ENCODE measurements at places on chromosomes 6 and 20. TPM values are rescaled to one million over a fixed set of nuclear protein-coding genes. Genes with fewer than 3 reads are reported as not detected.

The RSPO3 gene
- 7.3 TPM for total RNA-seq

The TRIM38 gene
- total RNA-seq, result 3.9 TPM

The MYB gene
- total RNA-seq, result not detected

The RWDD2A gene
- 4.3 TPM for total RNA-seq

The PNPLA1 gene
- total RNA-seq, result not detected

The PPIL6 gene
- 3.1 TPM for total RNA-seq

The SLC17A1 gene
- total RNA-seq, result not detected

The ZNF341 gene
- 0.78 TPM for total RNA-seq

The LKAAEAR1 gene
- 3.9 TPM for total RNA-seq

- no peak overlapping the region for H3K4me3 ChIP-seq
- peaks cover 11% of the 10 kb centered on the region for H3K4me1 ChIP-seq
- H3K27ac ChIP-seq, result no peak overlapping the region
These were observed 168.1 kb upstream of the SCGN start for GRCh38 chr6:25483943-25484342.

- H3K36me3 ChIP-seq, result no peaks in the 10 kb centered on the region
- H3K27me3 ChIP-seq, result no peaks in the 10 kb centered on the region
- no peak overlapping the region for H3K4me3 ChIP-seq
- H3K27ac ChIP-seq, result no peak overlapping the region
These were observed 230.7 kb upstream of the MARCKS start for GRCh38 chr6:113626475-113626874.

DNA sequence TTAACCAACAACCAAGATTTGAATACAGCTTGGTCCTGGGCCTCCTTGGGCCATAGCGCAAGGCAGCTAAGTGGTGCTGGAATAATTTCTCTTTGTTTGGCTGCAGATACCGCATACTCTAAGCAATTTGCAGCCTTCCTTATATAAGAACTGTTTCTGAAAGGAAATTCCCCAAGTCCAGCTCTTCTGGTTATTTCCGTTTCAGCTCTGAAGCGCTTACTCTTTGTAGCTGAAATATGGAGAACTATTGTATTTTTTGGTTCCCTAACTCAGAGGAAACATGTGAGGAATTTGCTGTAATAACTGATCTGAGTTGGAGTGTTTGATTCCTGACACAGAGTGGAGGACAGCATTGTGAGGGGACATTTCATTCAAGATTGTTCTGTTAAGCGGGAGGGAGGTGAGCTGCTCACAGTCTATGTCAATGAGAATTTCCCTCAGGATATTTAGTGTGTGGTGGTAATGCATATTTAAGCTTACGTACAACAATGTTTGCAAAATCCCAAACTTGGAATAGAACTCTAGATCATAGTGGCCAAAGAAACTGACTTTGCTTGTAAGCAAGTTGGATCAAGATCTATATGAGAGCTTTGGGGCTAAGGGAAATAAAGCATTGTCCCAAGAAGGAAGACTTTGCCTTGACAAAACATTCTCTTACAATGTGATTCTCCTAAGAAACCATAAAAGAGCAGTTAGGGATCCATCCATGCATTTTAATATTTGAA lies 576.6 kb upstream of the FLRT3 start:
- no peak overlapping the region for H3K27ac ChIP-seq
- H3K4me3 ChIP-seq, result no peak overlapping the region
- no peak for DNase-seq
- no peaks in the 10 kb centered on the region for H3K4me1 ChIP-seq

- no peak overlapping the region for H3K27ac ChIP-seq
- DNase-seq, result peak; percentile 34
- H3K27me3 ChIP-seq, result no peaks in the 10 kb centered on the region
These were observed 6.5 kb upstream of the BCAS4 start for GRCh38 chr20:50788045-50788991.

DNA sequence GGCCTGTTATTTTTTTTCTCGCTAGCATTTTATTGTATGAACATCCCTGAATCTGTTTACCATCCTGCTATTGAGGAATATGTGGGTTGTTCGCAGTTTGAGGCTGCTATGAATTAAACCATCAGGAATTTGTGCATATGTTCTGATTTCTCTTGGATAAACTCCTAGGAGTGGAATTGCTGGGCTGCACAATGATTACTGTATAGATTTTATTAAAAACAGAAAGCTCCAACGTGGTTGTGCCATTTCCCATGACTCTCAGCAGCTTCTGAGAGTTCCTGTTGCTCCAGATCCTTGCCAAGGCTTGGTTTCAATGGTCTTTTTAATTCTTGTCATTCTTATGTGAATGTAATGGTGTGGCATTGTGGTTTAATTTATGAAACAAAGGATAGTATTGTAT lies 75.1 kb downstream of the EDN3 start:
- no peaks in the 10 kb centered on the region for H3K36me3 ChIP-seq
- no peak overlapping the region for H3K27ac ChIP-seq
- no peaks in the 10 kb centered on the region for H3K4me1 ChIP-seq
- no peaks in the 10 kb centered on the region for H3K27me3 ChIP-seq
- no peak overlapping the region for H3K4me3 ChIP-seq

- no peak overlapping the region for H3K27ac ChIP-seq
- H3K4me3 ChIP-seq, result no peak overlapping the region
- no peak for DNase-seq
- H3K27me3 ChIP-seq, result no peaks in the 10 kb centered on the region
- no peaks in the 10 kb centered on the region for H3K36me3 ChIP-seq
- no peaks in the 10 kb centered on the region for H3K4me1 ChIP-seq
These were observed 295.6 kb upstream of the PLN start for GRCh38 chr6:118252474-118252873.

DNA sequence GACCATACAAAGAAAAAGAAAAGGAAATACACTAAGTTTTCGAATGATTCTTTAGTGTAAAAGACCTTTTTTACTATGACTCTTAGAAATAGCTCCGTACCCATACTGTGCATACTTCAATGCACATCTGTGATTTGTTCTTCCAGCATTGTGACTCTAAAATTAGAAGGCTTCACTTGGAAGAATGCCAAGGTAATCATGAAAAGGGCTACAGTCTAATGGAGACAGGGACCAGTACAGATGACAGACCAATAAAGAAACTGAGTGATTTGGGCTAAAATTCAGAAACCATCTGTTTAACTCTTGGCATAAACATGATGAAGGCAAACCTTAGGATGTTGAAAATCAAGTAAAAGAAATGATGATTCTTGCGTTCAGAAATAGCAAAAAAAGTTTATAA lies 46.3 kb downstream of the CYP39A1 start:
- H3K4me1 ChIP-seq, result no peaks in the 10 kb centered on the region
- H3K27ac ChIP-seq, result no peak overlapping the region
- H3K36me3 ChIP-seq, result no peaks in the 10 kb centered on the region
- H3K4me3 ChIP-seq, result no peak overlapping the region
- no peak for DNase-seq
- H3K27me3 ChIP-seq, result no peaks in the 10 kb centered on the region

GRCh38 chr6:48615041-48615440 lies 504.0 kb upstream of the PTCHD4 start:
- no peak overlapping the region for H3K27ac ChIP-seq
- no peaks in the 10 kb centered on the region for H3K27me3 ChIP-seq
- H3K4me1 ChIP-seq, result no peaks in the 10 kb centered on the region
- no peaks in the 10 kb centered on the region for H3K36me3 ChIP-seq
- DNase-seq, result no peak
- no peak overlapping the region for H3K4me3 ChIP-seq

GRCh38 chr6:163344411-163344810 lies 70.1 kb upstream of the QKI start:
- H3K4me3 ChIP-seq, result no peak overlapping the region
- no peaks in the 10 kb centered on the region for H3K27me3 ChIP-seq
- H3K27ac ChIP-seq, result no peak overlapping the region

DNA sequence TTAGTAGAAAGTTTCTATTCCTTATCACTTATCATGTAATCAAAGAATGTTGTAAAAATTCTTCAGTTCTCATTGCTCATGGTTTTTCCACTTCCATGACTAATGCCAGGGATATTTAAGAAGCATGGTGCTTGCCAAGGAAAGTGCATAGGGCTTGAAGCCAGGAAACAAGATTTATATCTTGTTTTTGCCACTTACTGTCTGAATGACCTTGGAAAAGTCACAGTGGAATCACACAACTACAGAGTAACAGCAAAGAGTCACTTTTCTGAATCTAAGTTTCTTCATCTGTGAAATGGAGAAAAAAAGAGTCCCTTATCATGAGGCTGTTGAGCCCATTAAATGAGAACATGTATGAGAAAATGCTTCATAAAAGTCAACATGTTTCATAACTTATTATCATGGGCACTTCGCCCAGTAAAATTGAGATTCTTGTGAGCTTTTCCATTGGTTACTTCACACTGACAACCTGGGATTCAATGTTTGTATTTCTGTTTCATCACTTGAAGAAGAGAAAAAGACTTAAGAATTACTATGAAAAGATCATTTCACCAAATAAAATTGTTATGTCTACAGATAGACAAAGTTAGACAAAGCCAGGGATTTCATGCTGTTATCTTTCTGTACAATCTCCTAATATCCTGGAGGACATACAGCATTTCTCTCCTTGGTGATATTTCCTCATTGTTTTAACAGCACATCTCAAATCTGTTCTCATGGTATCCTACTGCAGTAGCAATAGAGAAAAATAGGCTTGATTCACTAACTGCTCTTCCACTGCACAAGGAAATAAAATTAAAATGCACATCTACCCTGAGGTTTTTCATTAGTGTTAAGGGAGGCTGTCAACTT lies 7.6 kb upstream of the BMP5 start:
- H3K4me3 ChIP-seq, result no peak overlapping the region
- H3K27me3 ChIP-seq, result no peaks in the 10 kb centered on the region
- peaks cover 13% of the 10 kb centered on the region for H3K4me1 ChIP-seq
- no peak overlapping the region for H3K27ac ChIP-seq
- no peaks in the 10 kb centered on the region for H3K36me3 ChIP-seq
- no peak for DNase-seq

DNA sequence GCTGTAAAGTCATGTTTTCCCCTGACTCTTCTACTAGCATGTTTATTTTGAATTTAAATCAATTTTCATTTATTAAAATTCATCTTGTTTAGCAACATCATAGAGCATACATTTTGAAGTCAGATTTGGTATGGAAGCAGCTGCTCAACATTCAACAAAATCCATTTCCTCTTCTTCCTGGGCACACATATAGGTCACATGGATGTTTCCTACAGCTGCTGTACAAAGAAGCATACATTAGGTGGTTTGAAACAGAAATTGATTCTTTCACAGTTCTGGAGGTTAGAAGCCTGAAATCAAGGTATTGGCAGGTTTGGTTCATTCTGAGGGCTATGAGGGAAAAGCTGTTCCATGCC lies 495.2 kb downstream of the RFPL4B start:
- H3K36me3 ChIP-seq, result no peaks in the 10 kb centered on the region
- H3K4me3 ChIP-seq, result no peak overlapping the region
- no peaks in the 10 kb centered on the region for H3K27me3 ChIP-seq
- DNase-seq, result no peak
- H3K27ac ChIP-seq, result no peak overlapping the region
- no peaks in the 10 kb centered on the region for H3K4me1 ChIP-seq

DNA sequence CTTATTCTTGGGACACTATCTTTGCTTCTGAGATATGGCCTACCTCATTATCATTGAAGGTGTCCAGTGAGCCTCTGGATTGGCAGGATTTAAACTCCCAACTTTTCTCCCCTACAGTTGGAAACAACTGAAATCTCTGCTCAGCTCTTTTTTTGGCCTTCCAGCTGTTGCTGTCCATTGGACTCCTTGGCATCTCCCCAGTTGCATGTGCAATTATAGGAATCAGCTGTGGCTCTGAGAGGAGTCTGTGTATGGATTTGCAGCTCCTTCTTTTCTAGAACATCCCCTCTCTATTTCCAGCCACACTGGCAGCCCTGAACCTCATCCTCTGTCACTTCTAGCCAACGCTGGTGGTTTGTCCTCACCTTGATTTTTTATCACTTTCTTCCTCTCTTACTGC lies 21.2 kb downstream of the RAB22A start:
- no peak for DNase-seq
- H3K4me1 ChIP-seq, result peaks cover 6% of the 10 kb centered on the region
- no peak overlapping the region for H3K27ac ChIP-seq
- H3K4me3 ChIP-seq, result no peak overlapping the region
- H3K27me3 ChIP-seq, result no peaks in the 10 kb centered on the region

- peaks cover 30% of the 10 kb centered on the region for H3K4me1 ChIP-seq
- H3K27ac ChIP-seq, result peak overlapping the region; percentile 49
- DNase-seq, result no peak
- H3K4me3 ChIP-seq, result no peak overlapping the region
- H3K36me3 ChIP-seq, result no peaks in the 10 kb centered on the region
- H3K27me3 ChIP-seq, result no peaks in the 10 kb centered on the region
These were observed 48.3 kb upstream of the RNF24 start for GRCh38 chr20:4063631-4064030.

DNA sequence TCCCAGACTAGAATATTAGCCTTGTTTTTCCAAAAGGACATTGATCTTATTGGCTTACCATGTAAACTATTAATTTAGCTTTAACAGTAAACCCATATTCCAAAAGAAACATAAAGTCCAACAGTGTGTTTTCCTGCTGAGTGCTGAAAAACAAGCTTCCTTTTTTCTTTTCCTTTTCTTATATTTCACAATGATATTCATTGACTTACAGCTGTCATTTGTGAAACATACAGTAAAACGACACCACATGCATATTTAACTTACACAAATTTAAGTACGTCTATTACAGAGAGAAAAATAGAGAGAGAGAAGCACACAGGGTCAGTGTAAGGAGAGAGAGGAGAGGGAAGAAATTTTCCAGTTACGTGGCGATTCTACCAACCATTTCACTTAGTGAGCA lies 543.9 kb upstream of the JARID2 start:
- DNase-seq, result no peak
- H3K27me3 ChIP-seq, result no peaks in the 10 kb centered on the region
- H3K4me3 ChIP-seq, result no peak overlapping the region
- H3K4me1 ChIP-seq, result no peaks in the 10 kb centered on the region
- H3K36me3 ChIP-seq, result no peaks in the 10 kb centered on the region

- H3K4me1 ChIP-seq, result peaks cover 3% of the 10 kb centered on the region
- no peaks in the 10 kb centered on the region for H3K27me3 ChIP-seq
- no peak overlapping the region for H3K27ac ChIP-seq
- H3K4me3 ChIP-seq, result no peak overlapping the region
- no peak for DNase-seq
These were observed 92.5 kb upstream of the PDE10A start for GRCh38 chr6:165755583-165755982.

GRCh38 chr20:13681248-13682125 lies 42.8 kb upstream of the TASP1 start:
- no peaks in the 10 kb centered on the region for H3K27me3 ChIP-seq
- DNase-seq, result peak; percentile 16
- no peak overlapping the region for H3K27ac ChIP-seq
- no peak overlapping the region for H3K4me3 ChIP-seq

DNA sequence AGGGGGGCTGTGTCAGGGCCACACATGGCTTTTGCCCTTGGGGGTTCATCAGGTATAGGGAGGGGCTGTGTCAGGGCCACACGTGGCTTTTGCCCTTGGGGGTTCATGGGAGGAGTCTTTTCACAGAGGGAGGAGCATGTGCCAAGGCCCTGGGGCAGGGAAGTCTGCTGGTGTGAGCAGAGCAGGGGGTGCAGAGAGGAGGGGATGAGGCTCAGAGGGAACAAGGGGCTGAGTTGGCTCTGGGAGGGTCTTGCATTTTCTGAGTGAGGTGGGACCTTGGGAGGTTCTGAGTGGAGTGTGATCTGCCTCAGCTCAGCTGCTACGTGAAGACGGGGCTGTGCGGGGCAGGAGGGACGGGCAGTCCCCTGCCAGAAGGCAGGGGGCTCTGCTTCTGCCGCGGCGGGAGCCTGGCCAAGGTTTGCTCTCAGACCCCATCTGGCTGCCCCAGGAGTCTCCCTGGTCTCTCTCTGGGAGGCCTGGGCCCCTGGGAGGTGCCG lies 6.0 kb upstream of the SOX18 start:
- no peak for DNase-seq
- H3K4me3 ChIP-seq, result no peak overlapping the region
- no peak overlapping the region for H3K27ac ChIP-seq
- peaks cover 12% of the 10 kb centered on the region for H3K4me1 ChIP-seq
- H3K27me3 ChIP-seq, result no peaks in the 10 kb centered on the region

All from body of pancreas (tissue), 4 donors.